Memory B cell (primary cell): ENCODE measurements at places on chromosomes 6 and 20.
A peak's percentile ranks its signal among the peaks of the same experiment; 100 is the strongest.

DNA sequence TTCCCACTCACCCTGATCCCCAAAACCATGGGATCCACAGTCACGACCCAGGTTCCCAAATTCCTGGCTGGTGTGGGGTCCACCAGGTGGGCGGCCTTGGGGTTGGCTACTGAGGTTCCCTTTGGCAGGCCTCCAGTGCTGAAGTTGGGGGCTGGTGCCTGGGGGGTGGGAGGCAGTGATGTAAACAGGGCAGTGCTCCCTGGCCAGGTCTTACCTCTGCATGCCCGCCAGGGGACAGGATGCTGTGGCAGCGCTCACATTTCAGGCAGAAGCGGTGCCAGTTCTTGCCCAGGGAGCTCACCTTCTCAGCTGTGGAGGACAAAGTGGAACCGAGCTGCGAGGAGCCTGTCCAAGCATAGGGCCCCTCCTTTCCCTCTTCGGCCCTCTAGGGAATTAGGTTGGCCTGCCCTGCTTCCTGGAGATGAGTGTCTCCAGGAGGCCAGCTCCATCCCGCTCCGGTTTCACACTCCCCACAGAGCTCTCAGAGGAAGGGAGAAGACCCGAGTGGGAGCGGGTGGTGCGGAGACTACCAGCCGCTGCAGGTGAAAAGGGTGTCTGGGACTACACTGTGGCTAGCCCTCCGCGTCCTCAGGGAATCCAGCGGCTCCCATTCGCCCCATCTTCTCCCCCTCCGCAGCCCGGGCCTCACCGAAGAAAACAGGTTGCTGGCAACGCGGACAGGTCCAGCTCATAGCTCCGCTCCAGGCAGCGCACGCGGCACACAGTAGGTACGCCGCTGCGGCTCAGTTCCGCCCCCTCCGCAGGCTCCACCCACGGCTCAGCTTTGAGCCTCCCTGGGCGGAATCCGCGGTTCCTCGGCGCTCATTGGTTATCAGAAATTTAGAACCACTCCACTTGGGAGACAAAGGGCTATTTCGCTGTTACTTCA lies at the start of gene CRIP3:
Gene CRIP3 (minus strand): TSS at position 726 of the 889 bp plus-strand sequence. CDS start 34 bp downstream, at position 692.
- peak; percentile 51 for DNase-seq

GRCh38 chr6:85111481-85112011 lies 338.3 kb upstream of the NT5E start:
- no peak for DNase-seq

- no peak for DNase-seq
Observed at GRCh38 chr6:106757722-106758467, 128.5 kb downstream of the QRSL1 start.

DNA sequence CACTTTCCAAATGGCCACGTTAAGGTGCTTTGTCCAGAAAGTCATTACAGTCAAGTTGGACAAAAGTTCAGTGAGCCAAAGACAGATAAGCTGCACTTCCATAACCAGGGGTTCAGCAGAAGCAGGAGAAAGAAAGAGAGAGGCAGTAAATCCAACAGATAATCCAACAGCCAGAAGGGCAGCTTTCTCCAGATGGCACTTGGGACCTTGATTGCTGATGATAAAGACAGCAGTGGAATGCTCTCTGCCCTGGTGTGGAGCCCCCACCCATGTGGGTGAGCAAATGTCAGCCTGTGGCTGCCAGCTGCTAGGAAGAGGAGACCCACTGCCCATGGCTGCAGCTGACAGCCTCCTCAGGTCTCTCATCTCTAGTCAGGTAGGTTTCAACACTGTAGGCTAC lies 18.7 kb upstream of the NRSN1 start:
- no peak for DNase-seq

- DNase-seq: no peak
Observed at GRCh38 chr20:11323816-11324215, 593.9 kb upstream of the BTBD3 start.

- DNase-seq: peak; percentile 9
Observed at GRCh38 chr6:169966312-169967181, 215.1 kb downstream of the ERMARD start.

GRCh38 chr6:134686071-134686470 lies 263.8 kb downstream of the ALDH8A1 start:
- DNase-seq: no peak

GRCh38 chr6:142804490-142804889 lies 140.5 kb downstream of the HIVEP2 start:
- DNase-seq: no peak

- no peak for DNase-seq
Observed at GRCh38 chr6:169839029-169839481, 87.6 kb downstream of the ERMARD start.
